ENCODE measurements at places on chromosomes 11 and 22.

- no peak for DNase-seq
- no peak overlapping the region for H3K4me3 ChIP-seq
- no peak overlapping the region for H3K27ac ChIP-seq
- H3K36me3 ChIP-seq, result no peaks in the 10 kb centered on the region
- H3K27me3 ChIP-seq, result no peaks in the 10 kb centered on the region
Measured at GRCh38 chr11:78259777-78260487, 71.2 kb downstream of the USP35 start.

DNA sequence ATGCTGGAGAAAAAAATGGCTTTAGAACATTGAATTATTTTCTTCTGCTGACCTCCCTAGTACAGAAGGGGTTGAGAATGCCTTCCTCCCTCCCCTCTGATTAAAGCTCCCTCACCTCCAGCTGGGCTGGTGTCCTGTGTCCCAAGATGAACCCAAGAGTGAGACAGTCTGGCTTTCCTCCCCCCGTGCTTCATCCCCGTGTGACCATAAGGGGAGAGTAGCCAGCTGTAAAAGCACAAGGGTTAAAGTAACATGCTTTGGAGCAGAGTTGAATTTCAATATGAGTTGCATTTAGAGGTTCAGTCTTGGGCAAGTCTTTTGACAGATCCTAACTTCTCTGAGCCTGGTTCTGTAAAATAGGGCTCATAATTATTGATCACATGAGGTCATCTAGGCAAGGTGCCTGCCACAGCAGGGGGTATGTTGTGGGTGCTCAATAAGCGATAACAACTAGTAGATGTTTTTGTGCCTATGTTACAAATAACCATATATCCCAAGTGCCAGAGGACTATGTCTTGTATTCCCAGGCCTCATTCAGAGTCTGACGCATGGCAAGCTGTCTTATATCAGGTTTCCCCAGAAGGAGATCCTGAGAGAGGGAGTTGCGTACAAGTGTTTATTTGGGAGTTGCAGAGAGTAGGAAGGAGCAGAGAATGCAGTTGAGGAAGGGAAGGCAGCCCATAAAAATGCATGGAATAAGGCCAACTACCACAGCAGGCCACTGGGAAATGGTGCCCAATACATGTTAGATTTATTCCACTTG, 4.1 kb downstream of the PRG2 start:
- no peaks in the 10 kb centered on the region for H3K4me1 ChIP-seq
- no peaks in the 10 kb centered on the region for H3K36me3 ChIP-seq
- no peak for DNase-seq
- H3K4me3 ChIP-seq, result no peak overlapping the region
- H3K27ac ChIP-seq, result no peak overlapping the region

DNA sequence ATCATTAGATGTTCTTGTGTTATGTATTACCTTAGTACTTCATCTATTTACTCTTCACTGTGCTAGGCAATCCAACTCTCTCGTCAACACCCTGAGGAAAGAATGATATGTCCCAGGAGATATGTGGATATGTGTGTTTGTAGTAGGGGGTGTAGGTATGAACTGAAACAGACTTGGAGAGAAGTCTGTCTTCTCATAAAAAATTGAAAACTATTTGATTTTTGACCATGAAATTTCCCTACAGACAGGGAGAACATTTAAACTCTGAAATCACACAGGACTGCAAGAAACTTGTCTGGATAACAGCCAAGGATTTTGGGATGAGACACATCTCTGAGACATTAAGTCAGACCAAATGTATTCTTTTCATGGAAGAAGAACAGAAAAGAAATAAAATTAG, 967.0 kb upstream of the FAT3 start:
- DNase-seq, result no peak
- H3K36me3 ChIP-seq, result no peaks in the 10 kb centered on the region
- H3K4me1 ChIP-seq, result no peaks in the 10 kb centered on the region
- no peak overlapping the region for H3K4me3 ChIP-seq

DNA sequence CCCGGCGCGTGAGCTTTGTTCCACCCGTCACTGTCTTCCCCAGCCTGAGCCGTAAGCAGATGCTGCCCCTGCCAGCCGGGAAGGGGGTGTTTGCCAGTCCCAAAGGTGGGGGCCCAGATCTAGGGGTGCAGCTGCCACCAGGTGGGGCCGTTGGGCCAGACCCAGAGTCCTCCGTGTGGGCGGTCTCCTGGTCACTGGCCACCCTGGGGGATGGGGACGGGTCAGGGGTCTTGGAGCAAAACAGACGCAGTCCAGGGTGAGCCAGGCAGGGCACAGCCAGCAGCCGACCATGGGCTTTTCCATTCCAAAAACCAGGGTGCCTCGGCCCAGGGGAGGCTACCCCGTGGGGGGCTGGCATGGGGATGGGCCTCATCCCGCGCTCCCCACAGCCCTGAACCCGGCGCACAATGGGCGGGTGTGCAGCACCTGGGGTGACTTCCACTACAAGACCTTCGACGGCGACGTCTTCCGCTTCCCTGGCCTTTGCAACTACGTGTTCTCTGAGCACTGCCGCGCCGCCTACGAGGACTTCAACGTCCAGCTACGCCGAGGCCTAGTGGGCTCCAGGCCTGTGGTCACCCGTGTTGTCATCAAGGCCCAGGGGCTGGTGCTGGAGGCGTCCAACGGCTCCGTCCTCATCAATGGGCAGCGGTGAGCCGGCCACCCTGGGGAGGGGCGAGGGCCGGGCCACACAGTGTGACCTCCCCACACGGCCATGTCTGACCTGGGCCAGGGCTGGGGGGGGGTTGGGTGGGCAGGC, 3.5 kb downstream of the MUC5B start:
- no peak for DNase-seq
- H3K27ac ChIP-seq, result no peak overlapping the region
- no peaks in the 10 kb centered on the region for H3K27me3 ChIP-seq
- H3K4me1 ChIP-seq, result no peaks in the 10 kb centered on the region
- H3K36me3 ChIP-seq, result no peaks in the 10 kb centered on the region
- H3K4me3 ChIP-seq, result no peak overlapping the region

- H3K4me3 ChIP-seq, result no peak overlapping the region
- H3K27me3 ChIP-seq, result no peaks in the 10 kb centered on the region
- no peaks in the 10 kb centered on the region for H3K36me3 ChIP-seq
Measured at GRCh38 chr11:4654635-4655369, 11.0 kb downstream of the OR51E1 start.

DNA sequence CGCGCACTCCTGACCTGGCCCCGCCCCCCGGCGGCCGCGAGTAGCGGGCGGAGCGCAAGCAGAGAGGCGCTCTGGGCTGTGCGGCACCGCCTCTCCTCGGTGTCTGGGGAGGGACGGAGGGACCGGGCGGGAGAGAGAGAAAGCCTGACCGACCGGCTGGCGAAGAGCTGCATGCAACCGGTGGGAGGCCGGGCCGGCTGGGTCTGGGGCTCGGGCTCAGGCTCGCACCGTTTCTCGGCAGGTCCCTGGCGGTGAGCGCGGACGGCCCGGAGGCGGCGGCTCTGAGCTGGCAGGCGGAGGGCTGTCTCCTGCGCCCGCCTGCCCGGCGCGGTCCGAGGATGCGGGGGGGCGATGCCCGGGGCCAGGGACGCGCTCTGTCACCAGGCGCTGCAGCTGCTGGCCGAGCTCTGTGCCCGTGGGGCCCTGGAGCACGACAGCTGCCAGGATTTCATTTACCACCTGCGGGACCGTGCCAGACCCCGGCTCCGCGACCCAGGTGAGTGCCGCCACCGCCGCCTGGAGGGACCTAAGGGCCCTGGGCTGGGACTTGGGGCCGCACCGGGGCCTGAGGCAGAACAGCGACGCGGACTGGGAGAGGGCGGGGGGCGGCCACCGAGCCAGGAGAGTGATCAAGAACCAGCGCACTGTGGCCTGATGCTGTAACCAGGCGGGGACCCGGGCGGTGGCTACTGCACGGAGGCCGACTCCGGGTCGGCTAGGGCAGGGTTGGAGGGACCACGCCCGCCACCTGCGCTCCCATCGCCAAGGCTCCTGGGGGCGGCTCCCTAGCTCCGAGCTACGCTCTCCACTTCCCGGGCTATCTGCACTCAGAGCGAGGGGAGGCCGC, at the start of gene SYT9:
Gene SYT9 (plus strand): TSS at position 69 of the 847 bp plus-strand sequence. CDS start 283 bp downstream, at position 352.
- no peak within 1 kb of the TSS for H3K27ac ChIP-seq
- H3K27me3 ChIP-seq, result peaks cover 16% of the 10 kb centered on the region
- no peaks in the 10 kb centered on the region for H3K36me3 ChIP-seq

- no peaks in the 10 kb centered on the region for H3K4me1 ChIP-seq
- no peak overlapping the region for H3K27ac ChIP-seq
- H3K36me3 ChIP-seq, result no peaks in the 10 kb centered on the region
- no peak overlapping the region for H3K4me3 ChIP-seq
- no peaks in the 10 kb centered on the region for H3K27me3 ChIP-seq
Measured at GRCh38 chr11:1108246-1108900, 33.7 kb downstream of the MUC2 start.

DNA sequence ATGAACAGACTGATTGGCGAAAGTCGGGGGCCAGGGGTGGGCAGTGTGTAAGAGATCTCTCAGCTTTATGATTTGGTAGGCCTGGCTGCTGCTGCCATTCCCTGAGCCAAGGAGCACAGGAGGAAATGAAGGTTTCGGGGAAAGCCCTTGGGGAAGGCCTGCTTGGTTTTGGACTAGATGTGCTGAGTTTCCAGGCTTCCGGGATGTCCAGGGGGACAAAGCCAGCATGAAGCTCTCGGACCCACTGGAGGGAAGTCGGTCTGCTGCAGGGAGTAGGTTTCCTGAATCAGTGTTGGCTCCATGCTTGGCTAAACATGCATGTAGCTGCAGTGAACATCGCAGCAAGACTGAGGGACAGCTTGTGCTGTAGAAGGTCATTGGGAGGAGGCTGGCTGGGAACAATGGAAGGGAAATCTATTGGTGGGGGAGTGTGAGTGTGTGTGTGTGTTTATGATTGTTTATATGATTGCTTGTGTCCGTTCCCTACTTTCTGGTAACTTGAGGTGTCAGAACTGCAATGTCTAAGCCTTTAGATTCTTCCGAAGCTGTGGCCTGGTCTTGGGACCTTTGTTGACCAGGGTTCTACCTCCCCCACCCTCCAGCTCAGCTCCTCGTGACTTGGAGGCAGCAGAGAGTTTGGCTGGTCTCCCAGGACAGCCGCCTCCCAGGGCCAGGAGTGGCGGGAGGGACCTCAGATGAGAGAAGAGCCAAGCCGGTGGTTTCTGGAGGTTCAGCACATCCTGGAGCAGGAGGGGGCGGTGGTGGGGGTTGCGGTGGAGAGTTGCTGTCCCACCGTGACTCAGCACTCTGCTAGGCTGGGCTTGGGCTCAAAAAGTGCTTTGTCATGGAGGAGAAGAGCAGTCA, 4.0 kb upstream of the FTH1 start:
- H3K4me1 ChIP-seq, result peaks cover 18% of the 10 kb centered on the region
- no peak overlapping the region for H3K4me3 ChIP-seq
- peak overlapping the region; percentile 14 for H3K27ac ChIP-seq
- no peaks in the 10 kb centered on the region for H3K27me3 ChIP-seq
- no peak for DNase-seq

GRCh38 chr11:106133529-106133928, 56.1 kb downstream of the AASDHPPT start:
- H3K4me3 ChIP-seq, result no peak overlapping the region
- no peak for DNase-seq
- no peaks in the 10 kb centered on the region for H3K36me3 ChIP-seq
- H3K4me1 ChIP-seq, result no peaks in the 10 kb centered on the region
- H3K27ac ChIP-seq, result no peak overlapping the region

DNA sequence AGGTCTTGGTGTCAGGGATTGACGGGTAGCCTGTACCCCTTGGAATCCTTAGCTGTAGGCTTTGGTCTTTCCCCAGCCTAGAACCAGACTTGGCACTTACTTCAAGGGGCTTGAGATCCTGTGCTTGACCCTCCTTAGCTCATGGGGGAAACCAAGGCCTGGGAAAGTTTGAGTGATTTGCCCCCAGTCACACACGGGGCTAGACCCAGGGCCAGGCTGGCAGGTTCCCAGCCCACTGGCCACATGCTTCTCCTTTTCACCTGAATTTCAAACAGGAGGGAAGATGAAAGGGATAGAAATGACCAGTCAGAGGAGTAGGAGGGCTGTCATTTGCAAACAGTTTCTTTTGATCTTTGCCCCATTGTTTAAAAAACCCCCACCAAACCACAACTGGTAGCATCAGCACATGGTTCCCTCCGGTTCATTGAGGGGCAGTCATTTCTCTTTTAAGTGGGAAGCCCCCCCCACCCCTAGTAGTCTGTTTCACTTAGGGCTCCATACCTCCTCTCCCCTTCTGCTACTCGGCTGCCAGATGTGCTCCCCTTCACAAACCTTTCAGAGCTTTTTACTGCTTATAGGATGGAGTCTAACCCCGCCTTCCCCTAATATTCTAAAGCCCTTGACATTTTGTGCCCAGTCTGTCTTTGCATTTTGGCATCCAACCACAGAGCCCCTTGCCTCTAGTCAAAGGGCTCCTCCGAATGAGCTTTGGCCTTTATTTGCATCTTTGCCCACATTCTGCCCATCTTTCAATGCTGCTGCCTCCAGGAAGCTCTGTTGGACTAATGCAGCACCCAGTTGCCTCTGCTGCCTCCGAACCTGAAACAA, 37.6 kb downstream of the ZNRF3 start:
- no peak for DNase-seq
- no peaks in the 10 kb centered on the region for H3K36me3 ChIP-seq
- no peaks in the 10 kb centered on the region for H3K4me1 ChIP-seq
- no peak overlapping the region for H3K4me3 ChIP-seq

- H3K4me1 ChIP-seq, result no peaks in the 10 kb centered on the region
- H3K27me3 ChIP-seq, result no peaks in the 10 kb centered on the region
- DNase-seq, result no peak
- H3K4me3 ChIP-seq, result no peak overlapping the region
- no peaks in the 10 kb centered on the region for H3K36me3 ChIP-seq
- H3K27ac ChIP-seq, result no peak overlapping the region
Measured at GRCh38 chr11:110061296-110061695, 31.9 kb upstream of the ZC3H12C start.

GRCh38 chr11:67523556-67524479, 572 bp upstream of the CABP2 start:
- no peak overlapping the region for H3K27ac ChIP-seq
- no peak for DNase-seq
- H3K4me1 ChIP-seq, result no peaks in the 10 kb centered on the region
- H3K36me3 ChIP-seq, result no peaks in the 10 kb centered on the region
- no peaks in the 10 kb centered on the region for H3K27me3 ChIP-seq

DNA sequence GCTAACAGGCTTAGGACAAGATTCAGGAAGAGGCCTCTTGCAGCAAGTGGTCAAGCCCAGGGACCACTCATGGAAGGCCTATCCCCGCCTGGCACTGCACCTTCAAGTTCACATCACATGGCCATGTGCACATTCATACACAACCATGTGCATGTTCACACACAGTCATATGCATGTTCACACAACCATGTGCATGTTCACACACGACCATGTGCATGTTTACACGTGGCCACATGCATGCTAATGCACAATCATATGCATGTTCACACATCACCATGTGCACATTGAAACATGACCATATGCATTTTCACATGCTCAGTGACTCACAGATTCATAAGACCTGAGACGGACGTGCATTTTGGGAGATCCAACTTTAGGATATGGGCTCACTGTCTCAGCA, 28.7 kb upstream of the IL17RA start:
- no peaks in the 10 kb centered on the region for H3K36me3 ChIP-seq
- no peak for DNase-seq
- no peak overlapping the region for H3K27ac ChIP-seq
- no peak overlapping the region for H3K4me3 ChIP-seq
- H3K4me1 ChIP-seq, result peaks cover 4% of the 10 kb centered on the region

GRCh38 chr11:130146796-130147195, 12.8 kb upstream of the ST14 start:
- H3K27ac ChIP-seq, result no peak overlapping the region
- no peak for DNase-seq
- H3K36me3 ChIP-seq, result no peaks in the 10 kb centered on the region
- H3K4me1 ChIP-seq, result peaks cover 10% of the 10 kb centered on the region
- H3K4me3 ChIP-seq, result no peak overlapping the region
- H3K27me3 ChIP-seq, result no peaks in the 10 kb centered on the region

GRCh38 chr11:108199446-108200321, 22.8 kb downstream of the NPAT start:
- DNase-seq, result no peak
- no peak overlapping the region for H3K4me3 ChIP-seq
- H3K27ac ChIP-seq, result peak overlapping the region; percentile 31
- no peaks in the 10 kb centered on the region for H3K27me3 ChIP-seq

Data from naive thymus-derived CD4-positive, alpha-beta T cell (primary cell).